ENCODE measurements at places on chromosomes 11 and 22. TPM values are rescaled to one million over a fixed set of nuclear protein-coding genes. Genes with fewer than 3 reads are reported as not detected.

- DNase-seq: no peak
Observed at GRCh38 chr22:21026783-21027692, 5.3 kb downstream of the SLC7A4 start.

The SEPTIN5 gene
- total RNA-seq: not detected

DNA sequence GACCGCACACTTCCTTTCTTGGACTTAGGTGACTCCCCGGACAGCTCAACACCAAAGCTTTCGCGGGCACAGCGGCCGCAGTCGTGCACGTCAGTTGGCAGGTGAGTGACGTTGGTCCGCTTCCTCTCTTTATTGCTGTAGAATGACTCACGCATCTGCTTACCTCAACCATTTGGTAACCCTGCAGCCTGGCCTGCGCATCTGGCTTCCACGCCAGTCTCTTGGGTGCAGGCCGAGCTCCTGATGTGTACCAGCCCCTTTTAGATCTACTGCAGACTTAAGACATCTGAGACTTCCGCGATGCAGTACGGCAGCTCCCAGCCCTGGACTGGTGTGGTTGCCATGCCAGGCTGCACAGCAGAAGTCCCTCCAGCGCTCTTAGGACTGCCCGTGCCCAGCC lies 12.4 kb upstream of the TRMU start:
- no peak for DNase-seq

The FBXO7 gene
- total RNA-seq: 105 TPM
